NCI-H524 treated with DMSO at 0.1 percent for 48 hours (cell line): ENCODE measurements at places on chromosomes 1 and 21.

DNA sequence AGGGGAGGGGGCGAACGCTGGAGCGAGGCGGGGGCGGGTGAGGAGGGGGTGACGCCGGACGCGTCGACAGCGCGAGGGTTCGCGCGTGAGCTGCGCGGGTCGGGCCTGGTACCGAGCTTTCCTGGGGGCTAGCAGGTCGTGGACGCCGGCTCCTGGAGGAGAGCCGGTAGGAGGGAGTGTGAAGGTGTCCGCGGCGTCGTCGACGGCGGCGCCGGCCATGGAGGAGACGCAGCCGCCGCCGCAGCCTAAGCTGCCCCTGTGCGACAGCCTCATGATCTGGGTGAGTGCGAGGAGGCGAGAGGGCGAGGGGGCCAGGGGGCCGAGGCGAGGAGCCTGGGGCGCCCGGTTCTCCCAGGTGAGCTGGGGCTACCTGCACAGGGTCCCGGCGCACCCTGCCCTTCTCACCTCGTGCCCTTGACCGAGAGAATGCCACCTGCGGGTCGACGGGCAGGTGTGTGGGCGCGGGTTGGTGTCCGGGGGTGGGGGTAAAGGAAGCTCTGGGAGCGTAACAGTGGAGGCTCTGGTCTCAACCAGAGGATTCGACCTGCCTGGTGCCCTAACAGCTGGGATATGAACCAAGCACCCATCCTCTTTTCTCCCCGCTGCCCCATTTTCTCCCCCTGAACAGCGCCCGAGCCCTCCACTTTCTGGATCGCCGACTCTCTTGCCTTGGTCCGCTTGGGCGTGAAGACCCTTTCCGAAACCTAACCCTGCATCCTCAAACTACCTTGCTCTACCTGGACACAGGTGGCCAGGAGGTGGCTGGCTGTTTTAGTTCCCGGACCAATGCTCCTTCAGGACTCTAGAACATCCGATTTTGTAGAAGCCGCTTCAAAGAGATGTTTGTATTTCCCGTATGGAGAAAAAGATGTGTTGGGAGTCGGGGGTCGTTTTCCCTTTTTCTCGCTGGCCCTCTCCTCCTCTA is at the start of gene HOOK1:
Gene HOOK1 (plus strand): TSS at position 49 of the 925 bp plus-strand sequence. CDS start 169 bp downstream, at position 218.
- DNase-seq, result no peak

GRCh38 chr21:45071874-45072737 is 2.3 kb upstream of the ADARB1 start:
- no peak for DNase-seq

DNA sequence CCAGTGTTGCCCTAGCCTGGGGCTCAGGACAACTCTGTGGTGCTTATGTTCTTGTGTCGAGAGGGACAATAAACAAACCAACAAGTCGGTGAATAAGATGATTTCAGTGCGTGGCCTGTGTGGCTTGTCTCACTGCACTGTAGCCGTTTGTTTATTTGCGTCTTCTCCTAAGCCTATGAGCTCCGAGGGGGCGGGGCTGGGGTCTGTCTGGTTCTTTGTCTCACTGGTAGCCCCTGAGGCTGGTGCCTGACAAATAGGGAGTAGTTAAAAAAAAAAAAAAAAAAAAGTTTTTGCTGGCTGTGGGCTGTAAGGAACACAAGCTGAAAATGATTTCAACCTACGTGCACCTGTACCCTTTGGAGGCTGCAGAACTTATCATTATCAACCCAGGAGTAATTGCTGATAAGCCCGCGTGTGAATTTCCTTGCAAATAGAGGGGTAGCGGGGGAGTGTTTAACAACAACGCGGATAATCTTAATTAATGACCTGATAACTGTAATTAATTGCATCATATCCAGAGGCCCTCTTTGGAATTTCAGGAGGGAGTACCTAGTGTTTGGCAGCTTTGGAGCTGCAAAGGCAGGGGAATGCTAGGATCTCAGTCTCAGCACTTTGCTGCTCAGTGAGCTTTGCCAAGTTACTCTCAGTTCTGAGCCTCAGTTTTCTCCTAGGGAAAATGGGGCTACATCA is 925 bp upstream of the ARHGEF10L start:
- DNase-seq, result no peak

DNA sequence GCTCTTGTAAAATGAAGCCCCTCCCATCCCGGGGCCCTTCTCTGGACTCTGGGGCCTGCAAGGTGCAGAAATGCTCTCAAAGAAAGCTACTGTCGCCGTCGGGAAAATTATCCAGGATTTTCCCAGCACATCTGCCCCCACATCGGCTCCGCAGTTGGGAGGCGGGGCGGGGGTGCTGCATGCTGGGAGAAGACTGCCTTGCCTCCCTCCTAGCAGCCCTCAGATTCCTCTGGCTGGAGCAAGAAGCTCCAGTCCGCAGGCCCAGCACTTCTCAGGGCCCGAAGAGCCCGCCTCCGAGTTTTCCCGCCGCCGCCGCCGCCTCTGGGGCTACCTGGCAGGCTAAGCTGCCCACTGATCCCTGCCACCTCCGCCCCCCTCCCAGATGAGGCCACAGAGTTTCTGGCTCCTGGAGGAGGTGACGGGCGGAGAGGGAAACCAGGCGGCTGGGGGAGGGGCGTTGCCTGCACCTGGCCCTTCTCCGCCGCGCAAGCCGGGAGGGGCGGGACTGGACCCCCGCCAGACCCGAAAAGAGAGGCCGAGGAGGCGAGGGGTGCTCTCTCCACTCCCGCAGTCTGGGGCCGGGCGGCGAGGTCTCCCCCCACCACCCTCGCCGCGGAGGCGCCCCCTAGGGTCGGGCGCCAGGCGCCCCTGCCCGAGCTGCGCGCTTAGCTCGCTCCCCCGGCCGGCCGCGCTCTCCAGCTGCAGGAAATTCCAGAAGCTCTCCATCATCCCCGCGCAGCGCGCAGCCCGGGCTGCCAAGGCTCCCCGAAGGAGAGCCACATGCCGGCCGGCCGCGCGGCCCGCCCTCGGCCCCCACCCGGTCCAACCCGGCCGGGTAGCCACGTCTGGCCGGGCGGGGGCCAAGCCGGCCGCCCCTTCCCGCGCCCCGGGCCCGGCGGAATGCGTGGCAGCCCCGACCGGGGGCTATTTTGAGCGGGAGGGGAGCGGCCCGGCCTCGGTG is 28.8 kb downstream of the AHDC1 start:
- DNase-seq, result no peak

DNA sequence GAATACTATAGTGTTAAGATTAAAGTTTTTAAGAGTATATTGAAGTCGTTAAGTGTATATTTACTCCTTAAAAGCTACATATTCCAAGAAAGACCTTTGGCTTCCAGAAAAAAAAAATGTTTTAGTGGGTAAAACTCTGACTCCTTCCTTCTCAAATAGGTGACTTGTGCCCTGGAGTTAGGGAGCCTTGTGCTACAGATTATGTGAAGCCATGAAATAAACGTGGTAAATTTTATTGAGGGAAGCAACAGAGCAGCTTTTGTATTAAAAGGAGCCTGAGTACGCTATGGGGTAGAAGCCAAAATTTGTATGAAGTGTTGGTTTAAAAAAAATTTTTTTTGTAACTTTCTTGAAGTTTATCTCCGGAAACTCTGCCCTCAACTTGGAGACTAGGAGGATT is 994 bp downstream of the RO60 start:
- no peak for DNase-seq

DNA sequence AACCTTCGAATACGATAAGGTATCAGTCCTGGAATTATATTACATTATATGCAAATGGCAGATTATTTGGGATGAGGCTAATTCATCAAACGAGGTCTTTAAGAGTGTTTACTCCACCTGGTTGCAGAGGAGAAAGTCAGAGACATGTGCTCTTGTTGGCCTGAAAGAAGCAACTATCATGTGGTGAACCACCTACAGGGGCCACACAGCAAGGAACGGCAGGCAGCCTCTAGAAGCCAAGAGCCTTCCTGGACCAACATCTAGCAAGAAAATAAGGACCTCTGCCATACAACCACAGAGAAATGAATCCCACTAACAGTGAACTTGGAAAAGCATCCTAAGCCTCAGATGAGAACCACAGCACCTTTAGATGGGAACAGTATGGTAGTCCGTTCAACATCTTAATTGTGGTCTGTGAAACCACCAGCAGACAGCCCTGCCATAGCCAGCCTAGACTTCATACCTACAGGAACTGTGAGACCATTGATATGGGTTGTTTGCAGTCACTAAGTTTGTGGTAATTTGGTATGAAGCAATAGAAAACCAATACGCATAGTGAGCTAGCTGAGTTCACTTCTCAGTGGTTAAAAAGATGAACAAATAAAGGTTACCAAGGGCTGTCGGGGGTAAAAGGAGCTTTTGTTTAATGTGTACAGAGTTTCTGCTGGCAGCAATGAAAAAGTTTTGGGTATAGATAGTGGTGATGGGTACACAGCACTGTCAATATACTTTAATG is 345.7 kb upstream of the RUNX1 start:
- no peak for DNase-seq

GRCh38 chr1:182688436-182689205 is 4.2 kb upstream of the RGS8 start:
- DNase-seq, result no peak

DNA sequence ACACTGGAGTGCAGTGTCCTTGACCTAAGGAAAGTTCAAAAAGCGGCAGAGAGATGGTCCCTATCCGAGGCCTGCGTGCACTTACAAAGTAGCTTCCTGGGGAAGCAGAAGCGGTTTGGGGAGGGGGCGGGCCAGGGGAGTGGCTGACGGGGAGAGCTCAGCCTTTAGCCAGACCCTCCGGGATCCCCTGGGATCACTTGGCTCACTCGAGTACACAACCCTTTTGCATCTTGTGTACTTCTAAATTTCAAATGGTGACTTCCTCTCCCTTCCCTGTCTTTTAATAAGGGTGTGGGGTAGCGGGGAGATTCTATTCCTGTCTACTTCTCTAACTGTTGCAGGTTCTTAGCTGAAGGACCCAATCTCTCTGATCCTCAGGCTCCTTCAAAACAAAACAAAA is 18.1 kb upstream of the SNX27 start:
- DNase-seq, result no peak

DNA sequence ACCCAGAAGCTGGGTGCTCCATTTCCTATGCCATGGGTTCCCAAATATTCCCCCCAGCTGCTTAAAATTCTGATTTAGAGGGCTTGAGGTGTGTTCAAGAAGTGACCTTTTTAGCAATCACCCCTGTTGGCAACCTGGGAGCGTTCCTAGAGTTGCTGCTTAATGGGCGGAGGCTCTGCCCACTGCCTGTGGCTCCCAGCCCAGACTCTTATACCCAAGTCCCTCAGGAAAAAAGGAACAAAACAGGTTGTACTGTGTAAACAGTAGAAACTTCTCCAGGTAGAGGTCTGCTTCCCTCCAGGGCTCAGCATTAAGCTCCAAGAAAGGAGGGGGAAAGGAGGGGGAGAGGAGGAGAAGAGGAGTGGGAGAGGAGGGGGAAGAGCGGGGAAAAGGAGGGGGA is 14.6 kb upstream of the TENT5C start:
- no peak for DNase-seq

DNA sequence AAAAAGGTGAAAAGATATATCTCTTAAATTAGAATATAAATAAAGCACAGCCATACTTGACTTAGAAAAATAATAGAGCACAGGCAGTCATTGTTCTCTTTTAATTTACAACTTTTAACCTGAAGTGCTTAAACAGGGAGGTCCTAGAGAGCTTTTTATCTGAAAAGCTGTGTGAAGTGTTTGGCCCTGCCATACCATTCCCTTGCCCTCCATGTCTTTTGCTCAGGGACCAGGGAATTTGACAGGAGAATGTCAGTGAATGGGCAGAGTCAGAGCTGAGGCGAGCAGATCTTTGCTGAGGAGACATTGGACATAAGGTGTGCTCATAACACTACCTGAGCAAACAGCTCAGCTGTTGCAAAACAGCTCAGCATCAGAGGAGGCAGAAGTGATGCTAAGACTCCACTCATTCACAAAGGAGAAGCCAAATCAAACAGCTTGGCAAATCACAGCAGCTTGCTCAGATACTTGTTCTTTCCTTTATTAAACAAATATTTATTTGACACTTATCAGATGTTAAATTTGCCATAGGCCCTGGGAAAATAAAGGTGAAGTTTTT is 14.9 kb upstream of the MGST3 start:
- no peak for DNase-seq

- no peak for DNase-seq
Measured at GRCh38 chr1:3468236-3469103, 14.0 kb downstream of the ARHGEF16 start.

GRCh38 chr1:175734642-175735041 is 8.8 kb downstream of the TNR start:
- DNase-seq, result no peak

DNA sequence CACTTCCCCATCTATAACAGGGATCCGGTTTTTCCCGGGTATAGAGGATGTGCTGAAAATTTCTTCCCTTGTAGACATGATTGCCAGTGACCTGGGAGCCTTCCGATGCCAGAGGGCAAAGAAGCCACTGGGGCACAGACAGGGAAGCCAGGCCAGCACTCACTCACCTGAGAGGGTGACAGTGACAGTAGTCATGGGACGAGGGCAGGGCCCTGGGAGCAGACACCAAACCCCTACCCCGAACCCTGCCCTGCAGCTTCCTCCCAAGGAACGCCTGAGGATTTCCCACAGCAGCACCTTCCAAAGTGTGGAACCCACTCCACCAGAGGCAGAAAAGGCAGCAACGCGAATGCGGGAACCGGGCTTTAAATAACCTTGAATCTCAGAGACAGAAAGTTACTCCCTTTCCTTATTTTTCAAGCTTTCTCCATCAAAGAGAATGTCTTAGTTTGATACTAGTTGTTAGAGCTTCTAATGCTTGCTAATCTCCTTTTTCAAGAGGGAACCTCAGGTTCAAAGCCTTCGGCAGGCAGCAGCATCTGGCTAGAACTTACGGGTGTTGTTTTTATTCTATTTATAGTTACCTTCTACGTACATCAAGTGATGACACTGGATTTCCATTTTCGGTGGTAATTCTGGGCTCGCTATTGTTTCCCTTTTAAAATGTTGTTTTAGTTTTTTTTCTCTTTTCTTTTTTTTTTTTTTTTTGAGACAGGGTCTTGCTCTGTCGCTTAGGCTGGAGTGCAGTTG is 2.8 kb downstream of the DDOST start:
- no peak for DNase-seq

- DNase-seq, result peak; percentile 61
Measured at GRCh38 chr1:109113590-109114341, at the start of gene ELAPOR1. TSS of gene ELAPOR1 (plus strand) at chr1:109114115. CDS start at chr1:109114184, 69 bp downstream.

DNA sequence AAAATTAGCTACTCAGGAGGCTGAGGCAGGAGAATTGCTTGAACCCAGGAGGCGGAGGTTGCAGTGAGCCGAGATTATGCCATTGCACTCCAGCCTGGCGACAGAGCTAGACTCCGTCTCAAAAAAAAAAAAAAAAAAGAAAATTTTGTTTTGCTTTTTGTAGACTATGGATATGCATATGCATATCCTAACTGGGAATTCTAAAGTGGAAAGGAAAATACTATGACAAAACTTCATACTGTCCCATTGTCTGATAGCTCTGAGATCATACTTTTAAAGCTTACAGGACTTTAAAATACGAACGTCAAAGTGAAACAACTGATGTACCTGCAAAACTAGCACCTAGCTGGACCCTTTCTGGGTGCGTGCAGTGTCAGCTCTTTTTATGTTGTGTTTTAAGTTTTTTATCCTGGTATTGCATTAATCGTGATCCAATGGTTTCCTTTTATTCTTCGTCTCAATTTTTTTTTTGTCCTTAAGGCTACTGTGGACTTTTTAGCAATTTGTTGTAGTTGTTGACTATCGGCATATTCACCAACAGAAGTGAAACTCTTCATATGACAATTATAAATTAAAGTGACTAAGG is 19.2 kb downstream of the SPRTN start:
- DNase-seq, result no peak

GRCh38 chr21:32411350-32412161 is 950 bp upstream of the EVA1C start:
- no peak for DNase-seq
